ENCODE measurements at places on chromosomes 13 and 19.
A peak's percentile ranks its signal among the peaks of the same experiment; 100 is the strongest.

DNA sequence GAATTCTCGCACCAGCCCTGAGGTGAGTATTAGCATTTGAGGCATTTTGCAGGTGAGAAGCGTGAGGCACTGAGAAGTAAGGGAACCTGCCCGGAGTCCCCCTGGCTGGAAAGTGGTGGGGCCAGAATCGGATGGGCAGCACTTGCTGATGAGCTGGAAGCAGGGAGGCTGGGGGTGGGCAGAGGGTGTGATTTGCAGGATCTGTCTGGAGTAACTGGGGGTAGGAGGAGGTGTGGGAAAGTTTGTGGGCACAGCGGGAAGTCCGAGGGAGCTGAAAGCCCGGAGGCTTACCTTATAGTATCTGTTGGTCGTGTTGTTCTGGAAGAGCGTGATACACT is 20.1 kb downstream of the PRKD2 start:
- DNase-seq: no peak

- no peak for DNase-seq
These were observed 431.2 kb downstream of the KCTD12 start for GRCh38 chr13:76454991-76455390.

- DNase-seq: peak; percentile 6
These were observed 548.2 kb downstream of the GPC5 start for GRCh38 chr13:91946498-91947070.

DNA sequence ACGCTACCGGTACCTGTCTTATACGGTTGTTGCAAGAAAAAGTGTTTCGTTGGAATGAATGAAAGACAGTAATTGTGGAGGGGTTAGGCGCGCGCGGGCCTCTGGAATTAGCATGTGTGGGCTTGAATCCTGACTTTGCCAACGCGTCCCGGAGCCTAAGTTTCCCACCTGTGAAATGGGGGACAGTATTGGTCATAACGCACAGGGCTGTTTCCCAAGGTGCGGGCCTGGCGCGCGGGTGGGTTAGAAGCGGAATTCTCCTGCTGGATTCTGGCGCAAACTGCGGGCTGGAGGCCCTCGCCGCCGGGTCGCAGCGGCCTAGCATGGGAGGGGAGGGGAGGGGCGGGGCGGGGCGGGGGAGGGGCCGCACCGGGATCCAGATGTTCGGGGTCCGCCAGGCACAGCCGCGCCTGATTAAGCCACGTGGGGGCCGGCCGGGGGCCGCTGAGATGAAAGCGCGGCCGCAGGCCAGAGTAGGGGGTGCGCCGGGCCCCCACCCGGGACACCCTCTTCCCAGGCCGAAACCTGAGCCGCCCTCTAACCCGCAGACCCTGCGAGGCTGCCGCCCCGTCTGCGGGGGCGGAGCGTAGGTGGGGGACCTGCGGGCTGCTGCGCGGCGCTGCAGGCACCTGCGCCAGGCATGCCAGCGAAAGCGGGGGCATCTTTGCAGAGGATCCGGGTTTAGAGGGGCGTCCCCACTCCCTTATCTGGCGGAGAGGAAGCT is 1.2 kb upstream of the TMEM59L start:
- no peak for DNase-seq

GRCh38 chr19:18832306-18833140 is 764 bp downstream of the UPF1 start:
- DNase-seq: peak; percentile 58

GRCh38 chr13:37546087-37546486 is 52.5 kb downstream of the POSTN start:
- no peak for DNase-seq

DNA sequence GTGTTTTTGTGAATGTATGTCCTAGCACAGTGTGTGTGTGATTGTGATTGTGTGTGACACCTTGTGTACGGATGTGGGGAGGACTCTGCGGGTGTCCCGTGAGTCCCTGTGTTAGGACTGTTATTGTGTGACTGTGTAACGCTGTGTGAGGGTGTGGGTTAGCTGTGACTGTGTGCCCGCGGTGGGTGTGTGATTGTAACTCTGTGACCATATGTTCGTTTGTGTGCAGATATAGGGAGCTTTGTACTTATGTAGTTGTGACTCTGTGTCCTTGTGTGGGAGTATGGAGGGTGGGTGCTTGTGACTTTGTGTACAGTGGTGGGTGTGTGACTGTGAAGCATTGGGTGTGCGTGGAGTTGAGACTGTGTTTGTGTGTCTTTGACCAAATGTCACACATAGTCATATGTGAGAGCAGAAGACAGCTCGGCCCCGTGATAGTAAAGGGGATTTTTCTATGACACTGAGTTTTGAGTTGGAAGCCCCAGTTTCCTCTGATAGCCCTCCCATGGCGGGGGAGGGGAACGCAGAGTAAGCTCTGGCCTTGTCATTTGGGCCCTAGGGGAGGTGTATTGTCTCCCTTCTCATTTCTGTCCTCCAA is 949 bp upstream of the ZNF260 start:
- no peak for DNase-seq

DNA sequence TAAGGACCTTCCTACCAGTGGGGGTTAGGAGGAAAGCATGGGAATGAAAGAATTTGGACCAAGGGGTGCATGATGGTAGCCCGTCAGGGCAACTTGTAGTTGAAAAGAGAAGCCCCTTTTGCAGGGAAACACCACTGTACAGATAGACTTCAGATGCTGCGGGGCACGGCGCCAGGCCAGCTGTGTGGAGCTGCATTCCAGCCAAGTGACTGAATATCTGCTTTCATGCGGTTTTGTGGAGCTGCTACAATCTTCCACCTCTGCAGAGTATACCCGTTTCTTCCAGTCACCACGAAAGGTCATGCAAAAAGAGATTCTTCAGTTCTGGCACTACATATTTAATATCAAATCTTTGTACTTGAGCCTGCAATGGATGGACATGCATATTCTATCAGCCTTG is 104.7 kb downstream of the RGCC start:
- peak; percentile 87 for DNase-seq

DNA sequence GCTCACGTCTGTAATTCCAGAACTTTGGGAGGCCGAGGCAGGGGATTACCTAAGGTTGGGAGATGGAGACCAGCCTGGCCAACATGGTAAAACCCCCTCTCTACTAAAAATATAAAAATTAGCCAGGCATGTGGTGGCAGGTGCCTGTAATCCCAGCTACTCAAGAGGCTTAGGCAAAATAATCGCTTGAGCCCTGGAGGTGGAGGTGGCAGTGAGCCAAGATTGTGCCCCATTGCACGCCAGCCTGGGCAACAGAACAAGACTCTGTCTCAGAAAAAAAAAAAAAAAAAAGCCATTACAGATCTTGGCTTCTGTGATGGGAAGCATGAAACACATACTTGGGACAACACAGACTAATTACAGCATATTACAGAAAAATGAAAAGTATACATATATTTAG is 1404.5 kb upstream of the SPRY2 start:
- no peak for DNase-seq

- DNase-seq: no peak
These were observed 7.5 kb upstream of the C5AR2 start for GRCh38 chr19:47324502-47324901.
